Kidney tubule cell (primary cell): ENCODE measurements at places on chromosomes 16 and 17.

DNA sequence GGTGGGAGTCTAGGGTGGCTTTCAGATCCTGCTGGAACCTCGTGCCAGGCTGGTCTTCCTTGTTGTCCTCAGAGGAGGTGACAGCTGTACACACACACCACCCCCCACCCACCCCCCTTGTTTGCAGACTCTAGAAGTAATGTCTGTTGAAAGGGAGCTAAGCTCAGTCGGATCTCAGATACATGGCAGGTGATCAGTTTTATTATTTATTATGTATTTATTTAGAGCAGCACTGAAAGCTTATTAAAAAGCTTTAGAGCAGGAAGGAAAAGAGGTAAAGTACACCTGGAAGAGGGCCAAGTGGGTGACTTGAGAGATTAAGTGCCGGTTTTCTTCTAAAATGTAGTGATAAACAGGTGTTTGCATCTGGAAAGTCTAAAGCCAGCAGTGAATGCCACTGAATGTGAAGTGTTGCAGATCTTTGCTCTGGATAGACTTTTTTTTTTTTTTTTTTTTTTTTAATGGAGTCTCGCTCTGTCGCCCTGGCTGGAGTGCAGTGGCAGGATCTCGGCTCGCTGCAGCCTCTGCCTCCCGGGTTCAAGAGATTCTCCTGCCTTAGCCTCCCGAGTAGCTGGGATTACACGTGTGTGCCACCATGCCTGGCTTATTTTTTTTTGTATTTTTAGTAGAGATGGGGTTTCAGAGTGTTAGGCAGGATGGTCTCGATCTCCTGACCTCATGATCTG is 40.2 kb downstream of the FOXK2 start:
- no peak for DNase-seq

DNA sequence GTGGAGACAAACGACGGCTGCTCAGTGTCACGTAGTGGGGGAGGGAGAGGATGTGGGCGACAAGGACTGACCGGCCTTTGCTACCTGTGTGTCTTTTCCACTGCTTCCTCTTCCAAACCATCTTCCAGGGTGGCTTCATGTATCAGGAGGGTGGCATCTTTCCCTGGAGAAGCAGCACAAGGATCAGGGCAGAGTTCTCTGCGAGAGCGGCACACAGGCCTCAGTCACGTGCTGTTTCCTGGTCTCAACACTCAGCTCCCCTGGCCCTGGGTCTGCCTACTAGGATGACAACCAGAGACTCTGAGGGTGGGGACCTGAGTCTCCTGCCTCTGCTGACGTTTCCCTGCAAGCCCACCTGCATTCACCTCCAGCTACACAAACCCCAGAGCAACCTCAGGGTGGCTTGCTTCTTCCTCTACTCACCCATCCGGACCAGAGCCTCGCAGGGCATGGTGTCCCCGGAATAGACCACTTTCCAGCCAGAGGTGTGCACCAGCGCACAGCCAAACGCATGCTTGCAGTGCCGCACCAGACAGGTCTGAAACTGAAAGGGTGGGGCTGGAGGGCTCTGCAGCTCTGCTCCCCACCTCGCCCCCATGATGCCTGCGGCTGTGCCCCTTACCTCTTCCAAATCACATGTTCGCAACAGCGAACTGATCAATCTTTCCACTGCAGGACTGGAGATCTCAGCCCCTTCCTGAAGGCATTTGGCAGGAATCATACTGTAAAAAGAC is 23.3 kb downstream of the ELAC2 start:
- no peak for DNase-seq

DNA sequence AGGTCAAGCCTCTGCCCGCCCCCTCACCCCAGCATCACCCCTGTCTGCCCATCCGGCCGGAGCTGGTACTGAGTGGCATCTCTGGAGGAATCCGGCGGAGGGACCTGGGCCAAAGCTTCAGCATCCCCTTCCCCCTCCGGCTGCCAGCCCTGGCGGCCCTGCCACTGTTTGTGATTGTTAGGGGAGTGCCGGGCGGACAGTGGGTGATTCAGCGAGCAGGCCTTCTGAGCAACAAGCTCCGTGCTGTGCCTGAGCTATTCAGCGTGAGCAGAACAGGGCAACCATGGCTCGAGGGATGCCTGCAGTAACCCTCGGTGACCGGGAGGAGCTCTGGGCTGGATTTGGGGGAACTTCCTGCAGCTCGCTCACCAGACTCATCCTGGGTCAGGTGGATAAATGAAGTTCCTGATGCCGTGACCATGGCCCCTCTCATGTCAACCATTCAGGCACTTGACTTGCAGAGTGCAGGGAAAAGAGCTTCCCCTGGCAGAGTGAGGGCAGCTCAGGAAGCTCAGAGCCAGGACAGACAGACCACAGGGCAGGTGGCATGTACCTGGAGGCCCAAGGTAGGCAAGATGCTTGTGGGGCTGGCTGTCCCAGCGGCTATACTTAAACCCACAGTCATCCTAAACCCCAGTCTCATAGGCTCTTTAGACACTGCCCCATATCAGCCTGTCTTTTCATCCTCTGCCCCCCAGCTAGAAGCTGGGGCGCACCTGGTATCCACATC is 24.3 kb upstream of the MLKL start:
- DNase-seq, result no peak

DNA sequence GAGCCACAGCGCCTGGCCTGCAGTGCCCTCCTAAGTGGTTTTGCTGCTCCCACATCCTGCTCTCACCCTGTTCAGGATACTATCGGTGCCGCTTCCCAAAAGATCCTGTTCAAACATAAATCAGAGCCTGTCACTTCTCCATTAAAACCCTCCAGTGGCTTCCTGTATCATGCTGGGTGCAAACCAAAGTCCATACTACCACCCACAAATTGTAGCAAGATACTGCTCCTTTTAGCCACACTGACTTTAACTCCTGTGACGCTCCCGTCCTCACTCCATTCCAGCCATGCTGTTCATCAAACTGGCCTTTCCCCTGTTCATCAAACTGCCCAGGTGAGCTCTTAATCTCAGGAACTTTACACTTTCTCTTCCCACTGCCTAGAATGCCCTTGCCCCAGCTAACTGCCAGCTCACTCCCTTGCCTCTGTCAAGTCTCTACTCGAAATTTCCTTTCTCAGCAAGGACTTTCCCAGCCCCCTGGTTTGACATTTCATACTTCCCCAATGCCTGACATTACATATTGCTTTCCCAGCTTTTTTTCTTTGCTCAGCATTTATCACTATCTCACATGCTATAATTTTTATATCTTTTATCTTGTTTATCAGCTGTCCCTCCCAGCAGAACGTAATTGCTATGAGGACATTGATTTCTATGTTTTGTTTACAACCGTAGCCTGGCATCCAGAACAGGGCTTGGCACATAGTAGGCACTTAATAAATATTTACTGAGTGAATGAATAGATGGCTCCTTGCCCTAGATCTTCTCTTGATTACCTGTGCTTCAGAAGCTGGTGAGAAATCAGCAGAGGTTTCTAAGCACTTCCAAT is 44.3 kb upstream of the SMURF2 start:
- DNase-seq, result peak; percentile 69

- peak; percentile 26 for DNase-seq
Observed at GRCh38 chr17:56020369-56020768, 132.9 kb upstream of the ANKFN1 start.

GRCh38 chr16:29962344-29962994 is 590 bp downstream of the TMEM219 start:
- peak; percentile 36 for DNase-seq

DNA sequence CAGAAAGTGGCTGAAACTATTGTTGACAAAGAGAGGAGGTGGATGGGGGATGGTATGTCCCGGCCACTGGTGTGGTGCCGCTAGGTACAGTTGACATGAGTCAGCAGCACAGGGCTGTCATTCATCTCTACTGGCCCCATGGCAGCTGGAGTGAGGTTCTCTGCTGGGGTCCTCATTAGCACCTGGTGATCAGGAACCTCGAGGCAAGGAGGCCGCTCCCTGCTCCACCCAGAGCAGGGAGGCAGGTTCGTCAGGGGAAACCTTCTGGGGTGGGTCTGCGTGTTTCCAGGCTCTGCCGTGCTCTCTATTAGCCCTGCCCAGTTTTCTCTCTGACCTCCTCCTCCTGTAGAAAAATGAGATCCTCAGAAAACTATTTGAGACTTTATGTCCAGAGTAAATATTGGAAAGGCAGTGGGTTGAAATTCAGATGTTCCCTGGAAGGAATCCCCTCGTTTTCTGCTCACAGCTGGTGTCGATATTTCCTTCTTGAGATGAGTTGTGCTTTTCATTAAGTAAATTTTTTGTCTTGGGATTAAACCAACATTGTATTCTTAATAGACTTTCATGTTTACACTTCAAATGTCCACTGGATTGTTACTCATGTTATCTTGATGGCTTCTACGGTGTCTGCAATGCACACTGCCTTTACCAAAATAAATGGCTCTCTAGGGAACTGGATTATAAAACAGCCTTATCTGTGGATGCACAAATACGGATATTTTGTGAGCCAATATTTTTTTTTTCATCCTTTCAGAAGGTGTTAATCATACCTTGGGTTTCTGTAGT is 7.1 kb downstream of the NTN1 start:
- no peak for DNase-seq

DNA sequence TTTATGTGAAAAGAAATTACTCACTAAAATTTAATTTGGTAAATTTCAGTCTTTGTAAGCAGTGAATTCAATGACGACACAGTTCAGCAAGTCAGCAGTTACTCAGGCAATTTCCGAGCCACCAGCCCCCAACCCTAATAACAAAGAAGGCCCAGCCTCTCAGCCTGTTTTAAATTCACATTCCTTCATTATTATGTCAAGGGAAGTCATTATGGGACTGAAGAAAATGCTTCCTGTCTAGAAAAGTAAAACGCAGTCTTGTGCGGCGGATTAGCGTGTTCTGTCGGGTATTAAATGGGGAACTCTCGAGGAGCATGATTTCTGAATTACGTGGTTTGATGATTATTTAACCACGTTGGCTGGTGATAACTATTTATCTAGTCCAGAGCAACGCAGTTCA is 177.6 kb downstream of the AIPL1 start:
- peak; percentile 93 for DNase-seq

DNA sequence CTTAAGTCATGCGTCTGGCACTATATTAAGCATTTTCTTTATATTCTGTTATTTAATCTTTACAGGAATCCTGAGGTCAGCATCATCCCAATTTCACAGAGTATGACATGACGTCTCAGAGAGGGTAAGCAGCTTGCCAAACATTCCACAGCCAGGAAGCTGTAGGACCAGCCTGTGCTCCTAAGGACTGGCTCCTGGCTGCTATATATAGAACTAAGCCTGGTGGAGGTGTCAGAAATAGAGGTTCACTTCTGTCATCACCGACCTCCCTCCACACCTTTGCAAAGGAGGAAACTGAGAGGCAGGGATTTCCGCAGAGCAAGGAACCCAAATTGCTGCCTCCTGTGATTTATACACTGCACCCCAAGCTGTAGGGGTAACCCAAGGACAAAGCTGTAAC is 37.9 kb upstream of the NDRG4 start:
- DNase-seq, result no peak

- no peak for DNase-seq
Observed at GRCh38 chr17:49388692-49389513, 25.8 kb downstream of the PHB1 start.

DNA sequence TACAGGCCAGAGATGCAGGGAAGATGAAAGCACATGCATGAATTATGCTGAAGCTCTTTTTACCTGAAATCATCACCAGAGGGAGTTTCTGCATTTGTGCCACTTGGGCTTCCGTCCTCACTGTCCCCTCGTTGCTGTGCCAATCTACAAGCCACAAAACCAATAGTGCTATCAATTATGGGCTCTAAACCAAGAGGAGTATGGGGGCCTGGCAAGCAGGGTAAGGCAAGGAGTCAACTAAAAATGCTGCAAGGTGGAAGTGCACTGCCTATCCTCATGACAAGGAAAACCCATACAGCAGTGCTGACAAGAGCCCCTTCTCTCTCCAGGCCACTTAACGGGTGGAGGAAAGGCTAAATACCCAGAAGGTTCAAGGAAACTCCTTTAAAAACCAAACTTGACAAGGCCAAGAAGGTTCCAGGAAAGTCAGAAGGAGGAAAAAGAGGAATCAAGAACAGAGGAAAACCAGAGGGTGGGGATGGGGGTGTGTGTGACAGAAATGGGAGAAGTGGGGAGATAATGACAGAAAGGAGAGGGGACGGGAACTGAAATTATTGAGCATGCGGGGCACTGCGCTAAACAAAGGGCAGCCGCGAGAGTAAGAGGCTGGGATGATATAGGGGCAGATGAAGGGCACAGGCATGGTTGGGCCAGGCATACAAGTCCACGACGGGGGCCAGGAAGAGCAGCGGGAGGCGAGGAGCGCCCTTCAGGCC is 674 bp downstream of the C17orf75 start:
- DNase-seq, result peak; percentile 48

DNA sequence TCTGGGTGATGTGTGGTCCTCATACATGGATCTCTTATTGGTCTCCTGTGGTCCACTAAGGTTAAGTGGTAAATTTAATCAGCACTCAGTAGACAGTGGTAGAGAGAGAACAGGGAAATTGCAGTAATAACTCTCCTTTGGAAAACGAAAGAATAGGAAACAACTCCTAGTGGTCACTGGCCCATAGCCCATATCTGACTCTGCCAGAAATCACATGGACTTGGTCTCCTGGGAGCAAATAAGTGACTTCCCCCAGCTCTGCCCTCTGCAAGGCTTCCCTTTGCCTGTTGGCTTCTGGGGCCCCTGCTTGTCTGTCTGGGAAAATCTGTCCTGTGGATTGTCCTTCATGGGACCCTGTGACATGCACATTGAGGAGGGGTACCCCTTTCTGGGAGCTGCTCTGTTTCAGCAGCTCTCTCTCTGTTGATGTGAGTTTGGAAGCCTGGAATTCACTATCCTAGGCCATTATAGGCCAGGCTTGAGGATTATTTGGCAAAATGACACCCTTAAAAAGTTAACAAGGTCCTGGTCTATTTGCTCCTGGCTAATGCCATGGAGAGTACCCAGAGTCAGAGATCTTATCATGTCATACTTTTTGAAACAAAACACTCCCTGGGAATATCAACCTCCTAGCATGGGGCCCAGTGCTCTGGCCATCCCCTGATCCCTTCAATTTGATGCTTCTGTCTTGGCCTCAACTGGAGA is 58.0 kb upstream of the HNF1B start:
- DNase-seq, result peak; percentile 68

DNA sequence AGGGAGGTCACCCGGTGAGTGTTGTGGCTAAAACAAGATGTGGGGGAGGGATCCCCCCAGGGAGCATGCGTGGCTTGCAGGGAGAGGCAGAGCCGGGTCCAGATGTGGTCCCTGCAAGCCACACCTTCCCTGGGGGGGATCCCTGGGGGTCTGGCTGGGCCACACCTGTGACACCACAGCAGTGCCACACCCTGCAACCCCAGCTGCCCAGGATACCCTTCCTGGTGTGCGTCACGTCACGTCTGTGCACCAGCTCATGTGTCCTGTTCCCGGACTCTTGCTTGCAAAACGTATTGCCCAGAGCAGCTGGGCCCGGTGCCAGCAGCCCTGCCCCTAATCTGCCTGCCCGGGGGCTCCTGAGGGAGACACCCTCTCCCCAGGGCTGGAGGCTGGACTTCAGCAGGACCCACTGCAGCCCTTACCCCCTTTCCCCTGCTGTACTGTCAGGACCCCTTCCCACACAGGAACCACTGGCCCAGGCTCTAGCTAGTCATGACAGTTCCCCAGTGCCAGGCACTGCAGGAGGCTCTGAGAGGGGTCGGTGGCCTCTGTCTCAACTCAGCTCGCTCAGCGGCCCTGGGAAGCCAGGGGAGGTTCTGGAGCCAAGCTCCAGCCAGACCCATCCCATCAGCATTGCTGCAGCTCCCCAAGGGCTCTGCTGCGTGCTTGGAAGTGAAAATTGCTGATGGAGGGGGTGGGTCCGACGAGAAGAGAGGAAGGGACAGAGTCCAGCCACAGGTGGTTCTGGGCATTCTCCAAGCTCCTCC is 25.8 kb upstream of the ACSF3 start:
- peak; percentile 12 for DNase-seq

- no peak for DNase-seq
Observed at GRCh38 chr16:70523743-70524398, at the start of gene SF3B3. Gene SF3B3, plus strand, starts transcription at chr16:70523816. Its CDS starts 2,841 bp downstream, at chr16:70526657.
